ENCODE measurements at places on chromosomes 16 and 17.

DNA sequence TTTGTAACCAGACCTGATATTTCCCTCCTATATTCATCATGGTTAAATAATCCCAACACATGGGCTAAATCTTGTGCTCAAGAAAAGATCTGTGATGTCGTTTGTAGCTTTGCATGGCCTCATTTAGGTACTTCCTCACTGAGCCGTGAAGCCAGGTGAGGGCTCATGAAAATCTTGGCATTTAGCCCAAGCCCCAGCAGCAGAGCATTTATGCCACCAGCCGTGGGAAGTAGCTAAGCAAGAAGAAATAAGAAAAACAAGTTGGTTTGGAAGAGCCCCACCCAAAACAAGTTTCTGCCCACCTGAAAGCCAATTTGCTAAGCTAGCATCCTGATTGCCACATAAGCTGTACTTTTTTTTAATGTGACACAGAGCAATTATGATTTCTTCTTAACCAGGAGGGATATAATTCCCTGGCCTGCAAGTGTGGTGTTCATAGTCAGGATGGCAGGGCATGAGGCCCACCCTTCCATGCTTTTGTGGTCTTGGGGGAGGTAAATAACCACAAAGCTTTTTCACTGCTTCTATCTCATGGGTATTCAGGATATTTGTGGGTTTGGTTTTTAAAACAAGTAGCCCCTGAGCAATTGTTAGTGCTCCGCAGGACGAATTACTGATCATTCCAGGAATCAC lies 10.5 kb downstream of the TMIGD1 start:
- peak; percentile 68 for DNase-seq

DNA sequence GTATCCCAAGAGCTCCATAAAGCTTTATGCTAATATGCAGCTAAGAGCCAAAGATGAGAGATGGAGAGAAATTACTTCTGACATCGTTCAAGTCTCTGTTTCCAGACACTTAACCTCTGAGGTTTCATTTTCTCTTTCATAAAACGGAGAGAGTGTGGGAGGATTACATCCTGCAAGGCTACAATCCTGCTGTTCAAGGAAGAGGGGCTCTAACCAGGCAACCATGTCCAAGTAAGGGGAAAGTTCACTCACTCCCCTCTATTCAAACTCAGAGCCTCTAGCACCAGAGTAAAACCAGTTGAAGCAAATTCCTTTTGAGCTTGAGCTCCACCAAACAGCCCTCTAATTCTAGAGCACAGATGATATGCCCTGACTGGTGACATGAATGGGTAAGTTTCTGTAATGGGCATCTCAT lies 397.4 kb downstream of the NPIPA8 start:
- no peak for DNase-seq

DNA sequence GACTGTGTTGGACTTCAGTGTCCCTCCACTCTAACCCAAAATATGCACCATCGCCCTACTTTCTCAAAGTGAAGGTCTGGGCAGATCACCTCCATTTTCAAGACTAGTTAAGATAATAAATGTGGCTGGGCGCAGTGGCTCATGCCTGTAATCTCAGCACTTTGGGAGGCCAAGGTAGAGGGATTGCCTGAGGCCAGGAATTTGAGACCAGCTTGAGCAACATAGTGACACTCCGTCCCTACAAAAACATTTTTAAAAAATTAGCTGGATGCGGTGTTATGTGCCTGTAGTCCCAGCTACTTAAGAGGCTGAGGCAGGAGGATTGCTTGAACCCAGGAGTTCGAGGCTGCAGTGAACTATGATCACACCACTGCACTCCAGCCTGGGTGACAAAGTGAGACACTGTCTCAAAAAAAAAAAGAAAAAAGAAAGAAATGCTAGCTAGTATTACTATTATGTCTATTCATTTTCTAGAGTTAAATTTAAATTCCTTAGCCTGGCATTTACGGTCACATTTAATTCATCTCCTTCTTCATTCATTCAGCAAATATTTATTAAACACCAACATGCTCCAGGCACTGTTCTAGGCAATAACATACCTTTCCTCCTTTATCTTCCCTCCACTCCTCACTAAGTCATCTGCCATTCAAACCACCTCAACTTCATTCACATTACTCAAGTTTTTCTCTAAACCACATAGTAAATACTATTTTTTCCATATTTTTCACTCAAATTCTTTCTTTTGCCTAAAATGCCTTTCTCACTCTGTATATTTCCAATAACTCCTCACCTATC lies 96.1 kb upstream of the XYLT1 start:
- no peak for DNase-seq

DNA sequence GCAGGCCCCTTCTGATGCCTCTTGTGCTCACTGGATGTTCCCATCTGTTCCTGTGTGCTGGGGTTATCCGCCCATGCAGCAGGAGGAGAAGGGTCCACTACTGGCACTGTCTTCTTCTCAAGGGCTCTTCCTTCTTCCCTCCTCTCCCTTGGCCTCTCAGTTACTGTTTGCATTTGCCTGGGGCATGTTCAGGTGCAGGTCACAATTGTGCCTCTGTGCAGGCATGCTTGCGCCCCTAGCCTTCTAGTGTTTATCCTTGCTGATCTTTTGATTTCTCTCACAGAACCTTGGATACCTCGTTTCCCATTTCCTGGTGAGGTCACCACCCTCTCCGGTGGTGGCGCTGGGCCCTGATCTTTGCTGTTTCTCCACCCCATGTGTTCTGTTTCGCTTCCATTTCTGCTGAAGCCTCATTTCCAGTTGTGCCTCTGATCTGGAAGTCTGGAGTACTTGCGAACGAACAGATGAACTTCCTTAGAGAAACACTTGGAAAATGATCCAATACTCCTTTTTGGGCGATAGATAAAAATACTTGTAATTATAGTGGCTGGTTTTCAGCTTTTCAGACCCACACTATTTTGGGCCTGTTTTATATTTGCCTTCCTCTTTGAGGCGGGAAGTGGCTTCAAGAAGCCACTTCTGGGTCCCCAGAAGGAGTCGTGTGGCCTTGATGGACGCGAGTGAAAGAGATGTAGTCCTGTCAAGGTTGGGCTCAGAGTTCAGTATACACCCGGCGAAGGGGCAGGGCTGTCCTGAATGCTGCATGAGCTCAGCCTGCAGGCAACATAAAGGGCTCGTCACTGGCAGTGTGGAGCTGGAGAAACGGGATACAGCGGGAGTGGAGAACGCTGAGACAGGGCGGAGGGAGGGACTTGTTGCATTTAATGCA lies 312.9 kb downstream of the SNX29 start:
- no peak for DNase-seq

- DNase-seq, result no peak
Measured at GRCh38 chr16:75481475-75481874, 13.8 kb downstream of the CHST6 start.

- DNase-seq, result no peak
Measured at GRCh38 chr17:4678448-4679026, 25.4 kb downstream of the PELP1 start.

- no peak for DNase-seq
Measured at GRCh38 chr16:73113336-73113735, 65.4 kb upstream of the ZFHX3 start.

GRCh38 chr16:86065711-86066110 lies 166.7 kb downstream of the IRF8 start:
- DNase-seq, result no peak

GRCh38 chr17:68327823-68328557 lies 36.7 kb downstream of the ARSG start:
- DNase-seq, result no peak

DNA sequence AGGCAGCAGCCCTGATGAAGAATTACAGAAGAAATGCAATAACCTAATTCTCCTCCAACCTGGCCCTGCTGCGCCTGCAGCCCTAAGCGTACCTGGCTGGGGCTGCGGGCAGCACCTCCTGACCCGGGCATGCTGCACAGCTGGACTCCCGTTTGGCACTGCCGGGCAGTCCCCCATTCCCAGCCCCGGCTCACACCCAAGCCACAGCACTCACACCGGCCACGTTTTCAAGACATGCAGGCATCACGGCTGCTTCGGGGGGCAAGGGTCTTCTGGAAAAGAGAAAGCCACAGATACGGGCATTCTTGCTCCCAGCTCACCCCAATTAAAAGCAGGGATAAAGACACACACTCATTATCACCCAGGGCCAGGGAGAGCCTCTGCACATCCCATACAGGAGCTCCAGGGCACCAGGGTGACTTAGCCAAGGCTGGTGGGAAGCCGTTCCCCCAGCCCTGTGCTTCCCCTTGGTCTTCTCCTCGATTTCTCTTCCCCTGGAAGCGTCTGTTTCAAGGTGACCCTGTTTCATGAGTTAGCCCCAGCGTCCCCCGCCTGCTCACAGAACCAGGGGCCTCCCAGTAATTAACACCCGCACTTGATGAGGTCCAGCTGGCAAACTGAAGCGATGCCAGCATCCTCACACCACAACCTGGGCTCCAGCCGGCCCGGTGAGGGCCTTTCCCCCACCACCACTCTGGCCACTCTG lies 216.7 kb downstream of the C16orf78 start:
- no peak for DNase-seq

DNA sequence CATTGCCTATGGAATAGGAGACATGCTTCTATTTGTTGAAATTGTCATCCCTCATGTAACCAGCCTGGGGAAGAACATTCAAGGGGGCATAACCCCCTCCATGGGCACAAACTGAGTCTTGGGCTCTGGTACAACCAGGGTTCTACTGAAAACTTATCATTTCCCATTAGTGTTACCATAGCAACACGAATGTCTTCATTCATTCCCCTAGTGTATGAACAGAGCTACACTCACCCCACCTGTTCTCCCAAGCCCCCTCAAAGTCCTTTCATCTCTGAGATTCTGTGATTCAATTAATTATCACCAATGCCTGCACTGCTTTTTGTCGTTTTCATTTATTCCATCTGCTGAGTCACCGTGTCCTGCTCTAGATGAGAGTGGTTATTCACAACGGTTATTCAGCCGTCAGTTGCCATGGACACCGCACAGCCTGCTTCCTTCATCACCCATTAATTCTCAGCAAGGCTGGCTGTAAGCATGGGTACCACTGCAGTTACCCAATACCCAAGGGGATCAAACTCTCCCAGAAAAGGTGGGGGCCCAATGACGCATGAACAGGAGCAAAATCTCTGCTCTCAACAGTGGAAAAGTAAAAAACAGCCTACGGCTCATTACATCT lies 1.6 kb upstream of the GAST start:
- peak; percentile 51 for DNase-seq

GRCh38 chr17:15966879-15967248 lies 21.9 kb downstream of the ADORA2B start:
- no peak for DNase-seq

GRCh38 chr17:38881600-38882191 lies 11.8 kb downstream of the LASP1 start:
- peak; percentile 45 for DNase-seq

DNA sequence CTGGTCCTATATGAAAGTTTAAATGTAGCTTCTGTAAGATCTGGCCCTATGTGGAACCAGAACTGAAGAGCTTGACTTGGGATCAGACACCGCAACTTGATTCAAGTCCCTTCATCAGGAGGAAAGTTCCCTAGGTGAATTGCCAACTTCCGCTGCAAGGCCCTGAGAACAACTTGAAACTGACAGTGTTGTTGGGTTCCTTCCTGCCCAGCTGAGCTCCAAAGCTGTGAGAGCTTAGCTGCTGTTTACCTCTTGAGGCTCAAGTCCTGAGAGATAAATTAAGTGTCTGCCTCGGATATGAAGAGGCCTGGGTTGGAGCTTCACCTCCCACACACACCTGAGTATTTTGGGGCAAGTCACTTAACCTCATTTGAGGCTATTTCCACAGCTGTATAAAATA lies 44.7 kb downstream of the REXO5 start:
- DNase-seq, result no peak

DNA sequence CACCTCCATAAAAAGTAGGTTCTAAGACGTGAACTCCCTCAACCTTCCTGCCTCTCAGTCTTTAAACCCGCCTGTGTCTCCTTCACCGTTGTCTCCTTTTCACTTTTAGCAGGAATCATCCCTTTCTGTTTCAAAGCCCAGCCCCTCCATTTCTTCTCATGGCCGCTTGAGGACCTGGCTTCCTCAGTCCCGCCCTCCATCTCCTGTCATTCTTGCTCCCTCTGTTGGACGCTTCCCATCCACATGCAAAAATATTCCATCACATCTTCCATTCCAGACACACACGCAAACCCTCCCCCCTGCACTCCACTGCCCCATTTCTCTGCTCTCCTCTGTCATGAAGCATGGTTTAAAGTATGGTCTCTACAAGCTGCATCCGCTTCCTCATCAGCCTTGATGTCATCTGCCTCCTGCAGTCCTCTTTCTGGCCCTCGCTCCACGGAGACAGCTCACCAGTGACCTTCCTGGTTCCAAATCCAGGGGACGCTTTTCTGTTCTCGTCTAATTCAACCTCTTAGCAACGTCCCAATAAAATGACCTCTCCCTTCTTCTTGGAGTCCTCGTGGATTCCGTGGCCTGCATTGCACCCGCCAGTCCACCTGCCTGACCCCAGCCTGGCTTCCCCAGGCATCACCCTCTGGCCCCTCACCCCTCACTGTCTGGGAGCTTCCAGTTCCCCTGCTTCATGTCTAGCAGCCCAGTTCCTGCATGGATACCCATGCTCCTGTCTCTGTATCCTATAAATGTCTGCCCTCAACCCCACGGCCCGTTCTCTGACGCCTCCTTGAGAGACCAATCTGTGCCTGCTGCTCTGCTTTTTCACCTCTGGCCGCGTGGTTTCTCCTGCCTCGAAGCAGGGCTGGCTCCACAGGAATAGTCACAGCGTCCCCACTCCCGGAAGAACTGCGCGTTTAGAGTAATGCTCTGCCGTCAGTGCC lies 26.2 kb downstream of the ANKRD40 start:
- DNase-seq, result peak; percentile 70

DNA sequence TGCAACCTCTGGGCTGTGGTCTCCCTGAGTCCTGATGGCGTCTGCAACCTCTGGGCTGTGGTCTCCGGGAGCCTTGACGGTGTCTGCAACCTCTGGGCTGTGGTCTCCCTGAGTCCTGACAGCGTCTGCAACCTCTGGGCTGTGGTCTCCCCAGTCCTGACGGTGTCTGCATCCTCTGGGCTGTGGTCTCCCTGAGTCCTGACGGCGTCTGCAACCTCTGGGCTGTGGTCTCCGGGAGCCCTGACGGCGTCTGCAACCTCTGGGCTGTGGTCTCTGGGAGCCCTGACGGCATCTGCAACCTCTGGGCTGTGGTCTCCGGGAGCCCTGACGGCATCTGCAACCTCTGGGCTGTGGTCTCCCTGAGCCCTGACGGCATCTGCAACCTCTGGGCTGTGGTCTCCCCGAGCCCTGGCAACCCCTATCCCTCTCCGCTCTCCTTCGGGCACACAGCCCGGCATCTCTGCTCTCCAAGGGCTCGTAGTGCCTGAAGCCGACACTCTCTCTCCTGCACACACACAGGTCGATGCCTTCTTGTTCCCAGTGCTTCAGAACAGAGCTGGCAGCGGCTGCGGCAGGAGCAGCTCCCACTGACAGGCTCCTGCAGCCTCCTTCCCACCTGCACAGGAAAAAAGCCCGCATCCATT lies 45.6 kb downstream of the METRNL start:
- DNase-seq, result no peak

GRCh38 chr16:24848065-24848464 lies 2.3 kb downstream of the SLC5A11 start:
- no peak for DNase-seq

GRCh38 chr16:71464231-71464630 lies 2.2 kb upstream of the ZNF23 start:
- DNase-seq, result no peak

All from COR-L47 (cell line).